ENCODE measurements at places on chromosomes 7 and 10.

DNA sequence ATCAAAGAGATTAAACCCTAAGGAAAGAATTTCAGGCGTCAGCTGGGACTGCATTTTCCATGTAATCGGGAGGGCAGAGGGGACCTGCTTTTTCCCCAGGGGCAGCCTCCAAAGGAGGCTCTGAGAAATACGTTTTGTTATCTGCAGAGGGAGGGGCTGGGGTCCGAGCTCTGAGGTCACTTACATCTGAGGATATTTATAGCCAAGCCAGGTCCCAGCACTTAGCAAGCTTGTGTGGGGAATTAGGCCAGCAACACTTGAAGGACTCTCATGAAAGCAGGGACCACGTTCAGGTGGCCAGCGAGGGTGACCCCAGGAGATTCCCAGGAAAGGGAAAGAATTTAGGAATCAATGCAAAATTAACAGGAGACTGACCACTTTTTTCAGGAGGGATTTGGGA, 20.6 kb upstream of the GDI2 start:
- DNase-seq = no peak

DNA sequence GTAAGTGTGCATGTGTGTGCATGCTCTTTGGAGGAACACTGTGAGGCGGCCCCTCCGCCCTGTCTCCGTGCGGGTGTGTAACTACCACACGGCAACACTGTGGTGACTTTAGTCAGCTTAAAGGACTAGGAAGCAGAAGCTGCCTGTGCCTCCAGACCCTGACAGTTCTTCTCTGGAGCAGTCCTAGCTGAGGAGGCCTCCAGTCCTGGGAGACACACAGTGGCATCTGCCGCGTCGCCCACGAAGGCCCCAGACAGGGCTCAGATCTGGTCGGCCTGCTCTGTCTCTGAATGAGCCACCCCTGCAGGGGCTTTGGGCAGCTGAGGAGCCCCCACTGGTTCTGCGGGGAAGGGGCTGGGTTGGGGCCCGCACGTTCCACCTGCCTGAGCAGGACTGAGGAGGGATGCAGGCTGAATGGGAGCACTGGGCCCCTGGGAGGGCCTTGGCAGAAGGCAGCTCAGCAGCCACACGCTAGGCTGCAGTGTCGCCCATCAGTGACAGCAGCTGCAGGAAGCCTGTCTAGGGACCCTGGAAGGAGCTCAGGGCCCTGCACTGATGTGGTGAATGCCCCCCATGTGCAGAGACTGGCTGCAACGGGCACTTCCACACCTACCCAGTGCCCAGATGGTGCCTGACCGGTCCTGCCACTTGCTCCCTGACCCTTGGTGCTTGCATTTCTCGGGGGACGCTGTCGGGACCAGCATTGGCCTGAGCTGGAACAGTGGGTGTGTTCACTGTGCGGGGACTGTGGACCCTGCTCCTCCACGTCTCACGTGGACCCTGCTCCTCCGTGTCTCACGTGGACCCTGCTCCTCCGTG, 27.3 kb upstream of the KNDC1 start:
- DNase-seq = no peak

DNA sequence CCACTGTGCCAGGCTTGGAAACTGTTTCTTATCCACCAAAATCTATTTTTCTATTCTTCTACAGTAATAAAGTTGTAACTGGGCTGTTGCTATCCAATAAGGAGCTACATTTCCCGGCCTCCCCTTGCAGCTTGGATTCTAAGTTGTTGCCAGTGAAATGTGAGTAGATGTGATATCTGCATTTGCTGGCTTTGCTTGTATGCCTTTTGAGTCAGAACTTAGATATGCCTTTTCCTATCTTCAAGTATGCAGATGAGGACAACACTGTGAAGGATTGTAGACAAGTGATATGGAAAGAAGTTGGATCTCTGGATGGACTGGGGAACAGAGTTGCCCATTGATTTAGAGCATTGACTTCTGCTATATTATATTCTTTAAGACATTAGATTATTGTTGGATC, 236.9 kb downstream of the REEP3 start:
- DNase-seq = no peak

GRCh38 chr10:126583552-126584200, 86.8 kb downstream of the C10orf90 start:
- no peak for DNase-seq

- DNase-seq = no peak
These were observed 146.6 kb upstream of the RNF32 start for GRCh38 chr7:156493942-156494341.

- no peak for DNase-seq
These were observed 66.8 kb upstream of the CCNJ start for GRCh38 chr10:95976362-95977229.

DNA sequence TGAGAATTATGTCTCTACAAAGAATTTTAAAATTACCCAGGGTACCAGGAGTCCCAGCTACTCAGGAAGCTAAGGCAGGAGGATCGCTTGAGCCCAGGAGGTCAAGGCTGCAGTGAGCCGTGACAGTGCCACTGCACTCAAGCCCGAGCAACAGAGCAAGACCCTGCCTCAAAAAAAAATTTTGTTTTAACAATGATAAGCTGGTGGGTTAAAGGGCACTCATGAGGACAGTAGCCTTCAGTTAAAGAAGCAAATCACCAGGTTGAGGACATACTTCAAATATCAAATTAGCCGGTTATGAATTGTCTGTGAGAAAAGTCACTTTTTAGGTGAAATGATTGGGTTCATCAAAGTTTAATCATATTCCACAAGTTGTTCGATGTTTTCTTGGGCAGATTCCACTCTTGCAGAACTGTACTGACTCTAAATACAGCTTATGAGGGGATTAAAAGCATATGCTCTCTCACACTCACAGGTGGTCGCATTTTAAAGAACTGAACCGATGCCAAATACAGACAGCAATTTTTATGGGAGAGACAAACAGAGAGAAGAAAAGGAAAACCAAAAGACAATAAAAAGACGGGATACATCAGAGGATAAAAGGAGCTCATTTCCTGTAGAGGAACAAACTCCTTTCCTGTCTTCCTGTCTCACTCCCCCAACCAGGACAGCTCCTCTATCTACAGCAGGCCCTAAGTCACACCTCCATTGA, 582.8 kb upstream of the NRP1 start:
- DNase-seq = no peak

- no peak for DNase-seq
These were observed 41.1 kb downstream of the AP5Z1 start for GRCh38 chr7:4816419-4817080.

- no peak for DNase-seq
These were observed 115.7 kb downstream of the CCDC71L start for GRCh38 chr7:106545275-106545674.

DNA sequence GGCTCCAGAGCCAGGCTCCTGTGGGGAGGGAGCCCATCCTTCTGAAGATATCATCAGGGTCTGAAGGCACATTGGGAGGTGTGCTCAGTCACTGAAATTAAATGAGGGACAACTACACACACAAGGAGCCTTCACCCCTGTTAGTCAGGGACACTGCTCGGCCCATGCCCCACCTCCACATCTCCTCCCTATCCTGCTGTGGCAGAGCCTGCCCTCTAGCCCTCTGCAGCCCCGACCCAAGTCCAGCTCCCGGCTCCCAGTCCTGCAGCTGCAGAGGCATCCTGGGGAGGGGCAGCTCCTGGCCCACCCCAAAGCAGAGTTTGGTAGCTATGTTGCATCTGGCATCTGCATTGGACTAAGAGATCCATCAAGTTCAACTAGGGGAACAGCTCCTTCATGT, 136.3 kb downstream of the ZNF248 start:
- no peak for DNase-seq

DNA sequence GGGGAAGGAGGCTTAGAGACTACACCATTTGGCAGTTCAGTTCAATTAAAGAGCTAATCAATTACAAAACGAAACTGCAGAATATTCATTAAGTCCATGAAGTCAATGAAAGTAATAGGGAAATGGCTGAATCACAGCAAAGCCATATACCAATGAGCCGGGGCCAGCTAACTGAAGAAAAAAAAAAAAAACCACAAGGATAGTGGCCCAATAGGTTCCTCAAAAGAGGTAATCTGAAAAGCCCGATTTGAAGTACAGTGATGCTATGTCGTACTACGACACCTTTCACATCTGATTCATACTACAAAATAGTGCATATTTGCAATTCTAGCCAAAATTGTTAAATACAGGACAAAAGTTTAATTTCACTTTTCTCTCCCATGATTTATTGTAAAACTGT, 2.5 kb downstream of the ARHGAP12 start:
- DNase-seq = no peak

- no peak for DNase-seq
These were observed 28.2 kb downstream of the SKIDA1 start for GRCh38 chr10:21497177-21497807.

DNA sequence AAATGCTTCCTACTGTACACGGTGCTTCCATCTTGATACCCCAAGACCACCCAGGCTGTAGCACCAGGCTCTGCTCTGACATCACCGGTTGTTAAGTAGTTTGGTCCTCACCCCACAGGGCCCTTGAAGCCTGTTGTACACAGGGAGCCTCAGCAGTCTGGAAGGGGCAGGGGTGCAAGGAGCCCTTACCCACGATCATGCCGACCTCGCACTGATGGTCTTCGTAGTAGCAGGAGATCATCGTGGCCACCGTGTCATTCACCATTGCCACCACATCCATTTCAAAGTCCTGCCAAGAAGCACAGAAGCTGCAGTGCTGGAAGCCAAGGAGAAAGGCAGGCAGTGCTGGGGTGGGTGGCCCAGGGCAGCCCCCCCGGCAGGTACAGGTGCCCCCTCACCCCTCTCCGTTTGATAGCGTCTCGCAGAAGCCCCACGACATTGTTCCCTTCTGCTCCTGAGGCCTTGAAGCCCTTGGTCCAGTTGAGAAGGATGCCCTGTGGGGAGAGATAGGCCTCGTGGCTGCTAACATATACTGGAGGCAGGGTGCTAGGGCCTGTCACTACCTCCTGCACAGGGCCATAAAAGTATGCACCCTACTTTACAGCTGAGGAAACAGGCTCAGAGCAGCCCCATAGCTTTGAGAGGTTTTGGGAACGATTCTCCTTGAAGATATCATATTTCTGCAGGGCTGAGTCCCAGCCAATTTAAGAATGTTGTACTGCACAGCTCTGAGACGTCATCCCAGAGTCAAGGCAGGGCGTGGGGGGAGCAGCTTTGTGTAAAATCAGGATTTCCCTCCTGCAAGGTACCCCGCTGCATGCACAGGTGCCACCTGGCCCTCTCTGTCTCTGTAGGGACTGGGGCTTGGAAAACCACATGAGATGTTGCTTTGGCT, 8.7 kb upstream of the MYL7 start:
- DNase-seq = no peak
